T-cell (primary cell): ENCODE measurements at places on chromosomes 6 and 20.

DNA sequence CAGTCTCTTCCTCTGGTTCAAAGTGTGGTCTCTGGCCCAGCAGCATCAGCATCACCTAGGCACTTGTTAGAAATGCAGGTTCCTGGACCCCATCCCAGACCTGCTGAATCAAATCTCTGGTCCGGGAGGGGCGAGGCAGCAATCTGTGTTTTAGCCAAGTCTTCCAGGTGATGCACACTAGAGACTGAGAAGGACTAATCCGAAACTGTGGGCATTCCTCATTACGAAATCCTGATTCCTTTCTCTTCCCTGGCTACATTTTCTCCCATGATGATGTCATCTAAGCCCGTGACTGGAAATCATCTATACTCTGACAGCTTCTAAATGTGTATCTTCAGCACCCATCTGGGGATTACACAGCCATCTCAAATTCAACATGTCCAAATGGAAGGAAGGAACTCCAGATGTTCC, 39.7 kb upstream of the PRND start:
- DNase-seq = no peak

DNA sequence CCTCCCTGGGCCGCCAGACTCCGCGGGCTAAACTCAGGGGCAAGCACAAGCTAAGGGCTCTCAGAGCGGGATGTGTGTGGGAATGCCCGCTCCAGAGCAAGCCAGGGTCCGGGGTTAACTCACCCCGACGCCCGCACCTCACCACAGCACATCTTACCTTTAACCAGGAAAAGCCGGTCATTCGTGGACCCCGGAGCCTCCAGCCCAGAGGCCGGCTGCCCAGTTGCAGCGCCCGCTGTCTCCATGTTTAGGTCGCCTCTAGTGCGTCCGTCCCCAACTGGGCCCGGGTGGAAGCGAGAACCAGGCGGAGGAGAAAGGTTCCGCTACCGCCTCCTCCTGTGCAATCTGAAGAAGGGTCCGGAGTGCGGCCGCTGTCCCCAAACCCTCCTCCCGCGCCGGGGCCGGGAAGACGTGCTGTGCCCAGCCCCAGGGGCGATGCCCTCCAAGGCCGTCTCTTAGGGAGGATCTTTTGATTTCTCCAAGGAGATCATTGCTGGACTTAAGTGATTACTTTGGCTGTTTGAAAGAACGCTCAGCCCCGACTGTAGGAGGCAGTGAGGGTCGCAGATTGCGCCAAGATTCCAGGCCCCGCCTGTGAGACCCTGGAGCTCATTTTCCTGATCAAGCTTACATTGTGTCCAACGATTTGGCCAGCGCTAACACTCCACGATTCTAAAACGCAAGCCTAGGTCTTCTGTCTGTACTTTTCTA, at the start of gene TMEM242:
Gene TMEM242, minus strand, starts transcription at position 265 of the 711 bp plus-strand sequence. Its CDS starts 20 bp downstream, at position 245.
- DNase-seq = peak; percentile 69

DNA sequence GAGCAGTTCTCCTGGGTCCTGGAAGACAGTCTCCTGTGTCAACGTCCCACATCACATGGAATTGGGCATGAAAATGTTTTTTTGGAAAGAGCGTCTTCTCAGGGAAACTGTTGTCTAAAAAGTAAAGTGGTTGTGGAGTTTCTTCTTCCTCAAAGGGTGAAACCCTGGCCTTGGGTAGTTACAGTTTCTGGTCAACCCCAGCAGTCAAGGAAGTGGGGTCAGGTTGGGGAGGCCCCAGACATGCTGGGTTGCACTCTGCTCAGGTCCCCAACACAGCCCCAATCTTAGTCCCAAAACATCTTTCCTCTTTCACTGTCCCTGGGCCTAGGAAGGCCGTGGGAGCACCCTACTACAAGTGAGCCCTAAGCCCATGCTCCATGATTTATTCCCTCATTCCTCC, 996 bp upstream of the NFKBIE start:
- no peak for DNase-seq

GRCh38 chr6:109955491-109955890, 22.6 kb upstream of the GPR6 start:
- DNase-seq = no peak

GRCh38 chr20:8526610-8527009, 394.5 kb downstream of the PLCB1 start:
- DNase-seq = no peak
